ENCODE measurements at places on chromosomes 13 and 19.

DNA sequence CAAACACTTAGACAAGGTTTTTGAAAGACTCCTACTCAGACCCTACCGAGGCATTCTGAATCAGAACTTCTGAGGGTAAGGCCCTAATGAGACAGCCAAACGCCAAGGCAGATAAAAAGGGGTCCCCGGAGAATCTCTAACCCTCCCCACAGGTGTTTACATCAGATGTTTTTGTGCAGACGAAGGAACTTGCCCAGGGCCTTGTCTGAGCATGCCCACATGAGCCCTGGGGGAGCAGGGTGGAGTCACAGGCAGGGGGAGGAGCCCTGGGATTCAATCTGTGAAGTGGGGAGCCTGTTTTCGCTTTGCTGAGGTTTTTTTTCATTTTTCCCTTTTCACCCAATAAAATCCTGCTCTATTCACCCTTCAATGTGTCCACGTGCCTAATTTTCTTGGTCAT is 61.6 kb upstream of the MED4 start:
- H3K36me3 ChIP-seq, result no peaks in the 10 kb centered on the region
- no peaks in the 10 kb centered on the region for H3K27me3 ChIP-seq
- peaks cover 77% of the 10 kb centered on the region for H3K4me1 ChIP-seq
- H3K4me3 ChIP-seq, result no peak overlapping the region
- no peak for DNase-seq

- H3K27ac ChIP-seq, result no peak overlapping the region
- no peak overlapping the region for H3K4me3 ChIP-seq
- H3K27me3 ChIP-seq, result no peaks in the 10 kb centered on the region
- no peak for DNase-seq
- H3K36me3 ChIP-seq, result no peaks in the 10 kb centered on the region
Measured at GRCh38 chr13:112849500-112849899, 119.5 kb upstream of the MCF2L start.

DNA sequence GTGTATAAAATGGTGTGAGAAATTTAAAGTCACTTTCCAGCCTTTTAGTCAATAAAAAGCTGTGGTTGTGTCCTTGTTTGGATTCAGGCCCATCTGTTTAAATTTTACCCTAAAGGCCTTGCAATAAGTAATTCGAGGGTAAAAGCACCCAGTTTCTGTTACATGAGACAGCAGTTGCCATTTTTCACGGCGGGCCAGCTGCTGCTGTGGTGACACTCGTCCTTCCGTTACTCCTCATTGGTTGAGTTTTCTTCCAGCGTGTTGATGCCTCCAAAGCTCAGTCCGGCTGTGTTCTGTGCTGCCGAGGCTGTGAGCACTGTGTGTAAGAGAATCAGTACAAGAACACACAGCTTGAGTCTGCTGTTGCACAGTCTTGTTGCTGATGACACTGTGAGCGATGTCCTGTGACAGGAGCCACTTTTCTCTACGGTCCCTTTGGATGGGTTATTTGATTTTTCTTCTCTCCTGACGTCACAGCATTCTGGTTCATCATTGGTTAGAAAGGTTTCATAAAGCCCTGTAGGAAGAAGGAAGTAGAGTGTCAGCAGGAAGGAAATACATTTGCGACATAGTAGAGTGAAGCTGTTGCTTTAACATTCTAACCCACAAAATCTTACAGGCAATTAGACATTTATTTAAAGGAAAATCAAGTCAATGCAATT is 602.5 kb upstream of the ARGLU1 start:
- no peak overlapping the region for H3K4me3 ChIP-seq
- H3K27ac ChIP-seq, result no peak overlapping the region
- DNase-seq, result no peak

- no peaks in the 10 kb centered on the region for H3K27me3 ChIP-seq
- H3K4me1 ChIP-seq, result no peaks in the 10 kb centered on the region
- no peaks in the 10 kb centered on the region for H3K36me3 ChIP-seq
- no peak overlapping the region for H3K4me3 ChIP-seq
Measured at GRCh38 chr19:34241513-34242337, 12.6 kb upstream of the GARRE1 start.

- H3K27me3 ChIP-seq, result no peaks in the 10 kb centered on the region
- peaks cover 33% of the 10 kb centered on the region for H3K36me3 ChIP-seq
- no peak for DNase-seq
- no peaks in the 10 kb centered on the region for H3K4me1 ChIP-seq
Measured at GRCh38 chr19:39372047-39372802, 18.7 kb downstream of the PAF1 start.

DNA sequence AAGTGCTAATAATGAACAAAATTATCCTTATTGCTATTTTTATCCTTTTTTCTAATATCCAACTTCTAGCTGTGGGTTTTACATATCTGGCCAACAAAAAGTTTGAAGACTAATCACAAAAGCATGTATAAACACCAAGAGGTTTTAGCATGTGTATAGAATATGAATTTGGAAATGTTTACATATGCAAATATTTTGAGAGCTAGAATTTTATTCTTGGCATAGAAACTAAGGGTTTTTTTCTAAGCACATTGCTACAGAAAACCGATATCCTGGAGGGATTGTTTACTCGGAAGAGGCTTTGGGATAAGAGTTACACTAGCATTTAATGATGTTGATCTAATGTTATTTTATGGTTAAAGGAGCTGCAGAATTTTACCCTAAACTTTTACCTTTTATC is 392.1 kb downstream of the EFNB2 start:
- H3K4me3 ChIP-seq, result no peak overlapping the region
- H3K27ac ChIP-seq, result no peak overlapping the region

- peak; percentile 77 for DNase-seq
- H3K36me3 ChIP-seq, result peaks cover 9% of the 10 kb centered on the region
- peak within 1 kb of the TSS; percentile 72 for H3K4me3 ChIP-seq
- no peak within 1 kb of the TSS for H3K27ac ChIP-seq
Measured at GRCh38 chr19:45076029-45076850, at the start of gene ZNF296. Gene ZNF296, minus strand, starts transcription at chr19:45076478. Its CDS starts 105 bp downstream, at chr19:45076373.

GRCh38 chr19:38062959-38063761 is 156.2 kb downstream of the SIPA1L3 start:
- no peak overlapping the region for H3K27ac ChIP-seq
- H3K4me3 ChIP-seq, result no peak overlapping the region
- no peaks in the 10 kb centered on the region for H3K27me3 ChIP-seq
- peaks cover 16% of the 10 kb centered on the region for H3K4me1 ChIP-seq
- peaks cover 4% of the 10 kb centered on the region for H3K36me3 ChIP-seq

All from common myeloid progenitor, CD34-positive (primary cell).